ENCODE measurements at places on chromosomes 3 and 15. TPM values are rescaled to one million over a fixed set of nuclear protein-coding genes. Genes with fewer than 3 reads are reported as not detected.

CLN6 gene
- total RNA-seq, result 8.9 TPM

DNA sequence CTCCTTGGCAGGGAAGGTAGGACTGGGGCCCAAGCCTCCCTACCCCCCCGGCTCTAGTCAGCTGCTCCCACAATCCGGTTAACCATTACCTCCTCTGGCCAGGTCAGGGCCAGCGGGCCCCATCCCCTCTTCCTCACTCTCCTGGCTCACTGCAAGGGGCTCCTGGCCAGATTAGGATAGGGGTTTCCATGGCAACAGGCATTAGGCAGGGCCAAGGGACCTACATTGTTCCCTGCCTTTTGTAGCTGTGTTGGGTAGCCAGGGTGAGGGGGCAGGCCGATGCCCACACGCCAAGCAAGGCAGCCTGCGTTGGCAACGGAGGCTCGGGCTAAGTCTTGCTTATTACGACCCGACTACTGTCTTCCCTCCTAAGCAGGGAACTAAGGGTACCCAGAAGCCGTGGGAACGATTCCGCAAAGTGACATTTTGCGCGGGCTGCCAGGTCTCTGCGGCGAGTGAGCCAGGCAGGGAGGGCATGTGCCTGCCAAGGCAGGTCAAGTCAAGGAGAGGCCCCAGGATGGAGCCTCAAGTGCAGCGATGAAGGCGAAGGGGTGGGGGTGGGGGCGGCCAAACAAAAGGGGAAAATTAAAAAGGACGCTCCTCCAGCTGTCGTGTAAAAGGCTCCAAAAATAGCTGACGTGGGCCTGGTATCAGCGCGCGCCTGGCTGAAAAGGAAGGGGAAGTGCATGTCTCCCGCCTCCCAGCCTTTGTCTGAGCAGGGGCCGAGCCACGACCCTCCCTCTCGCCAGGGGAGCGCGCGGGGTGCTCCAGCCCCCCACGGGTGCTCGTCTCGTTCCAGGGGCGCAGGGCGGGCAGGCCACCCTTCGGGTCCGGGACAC, 919 bp downstream of the IDH2 start:
- DNase-seq, result peak; percentile 19

SAMMSON gene
- not detected for total RNA-seq

DNA sequence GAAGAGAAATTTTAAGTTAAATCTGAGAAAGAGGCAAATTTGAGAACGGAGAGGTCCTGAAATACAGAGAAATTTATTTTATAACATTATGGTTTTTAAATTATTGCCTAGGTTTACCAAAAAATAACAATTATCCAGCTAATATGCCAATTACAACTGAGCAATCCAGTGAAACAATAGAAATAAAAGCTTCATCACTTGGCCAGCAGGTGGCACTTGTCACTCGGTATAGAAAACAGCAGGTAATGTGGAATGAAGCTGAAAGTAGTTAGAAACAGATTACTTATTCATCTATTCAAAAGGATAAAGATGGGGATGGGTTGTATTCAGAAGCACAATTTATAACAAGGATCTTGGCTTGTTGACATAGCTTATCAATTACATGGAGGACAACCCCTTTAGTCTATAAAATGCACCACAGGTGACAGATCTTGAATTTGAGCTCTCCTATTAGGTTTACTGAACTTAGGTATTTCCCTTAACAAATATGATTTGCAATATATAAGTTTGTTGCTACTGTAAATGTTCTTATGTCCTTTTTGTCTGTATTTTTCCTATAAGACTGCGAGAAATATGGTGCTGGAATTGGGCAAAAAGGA, 70.1 kb upstream of the GUCA1C start:
- peak; percentile 60 for DNase-seq

DNA sequence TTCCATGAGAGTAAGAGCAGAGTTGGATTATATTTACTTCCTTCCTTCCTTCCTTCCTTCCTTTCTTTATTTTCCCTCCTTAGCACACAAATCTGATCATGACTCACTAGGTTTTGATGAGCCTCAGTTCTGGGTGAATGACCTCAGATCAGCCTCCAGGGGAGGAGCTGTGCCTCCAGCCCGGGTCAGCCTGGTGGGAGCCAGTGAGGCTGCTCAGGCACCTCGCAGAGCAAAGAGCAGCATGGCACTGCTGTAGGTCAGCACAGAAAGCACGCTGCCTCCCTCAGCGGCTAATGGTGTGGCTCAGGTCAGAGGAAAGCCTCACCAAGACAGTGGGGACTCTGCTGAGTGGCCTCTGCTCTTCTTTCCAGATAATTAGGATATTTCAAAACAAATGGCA, 108.5 kb downstream of the SYNPR start:
- no peak for DNase-seq

GRCh38 chr3:4376499-4376898, 73.3 kb downstream of the SETMAR start:
- peak; percentile 9 for DNase-seq

- DNase-seq, result no peak
These were observed 343.0 kb upstream of the PLSCR5 start for GRCh38 chr3:146948186-146948585.

- no peak for DNase-seq
These were observed 17.3 kb upstream of the SLC28A2 start for GRCh38 chr15:45234562-45235235.

DNA sequence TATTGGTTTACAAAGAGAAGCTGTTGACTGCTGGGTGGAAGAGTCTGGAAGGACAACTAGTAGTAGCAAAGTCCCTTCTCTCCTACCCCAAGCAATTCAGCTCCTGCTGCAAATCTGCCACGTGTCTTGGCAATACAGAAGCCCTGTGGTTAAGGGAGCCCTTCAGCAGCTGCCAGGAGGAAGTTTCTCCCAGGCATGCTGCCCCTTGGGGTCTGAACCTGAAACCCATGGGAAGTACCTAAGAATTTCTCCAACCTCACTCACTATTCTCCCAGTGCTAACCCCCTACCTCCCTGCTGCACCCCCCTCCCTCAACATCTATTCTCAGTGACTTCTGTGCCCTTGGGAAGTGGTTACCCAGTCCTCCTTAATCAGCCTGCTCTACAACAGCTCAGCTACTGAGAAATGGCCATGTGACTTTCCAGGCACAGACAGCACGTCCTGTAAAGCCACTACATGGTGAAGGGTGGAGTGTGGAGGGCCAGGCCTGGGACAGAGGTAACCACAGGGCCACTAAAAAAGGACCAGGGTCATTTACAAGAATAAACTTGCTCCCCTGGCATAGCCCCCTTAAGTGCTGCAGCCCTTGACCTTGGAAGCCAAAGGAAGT, 316.6 kb downstream of the NTRK3 start:
- DNase-seq, result no peak

DNA sequence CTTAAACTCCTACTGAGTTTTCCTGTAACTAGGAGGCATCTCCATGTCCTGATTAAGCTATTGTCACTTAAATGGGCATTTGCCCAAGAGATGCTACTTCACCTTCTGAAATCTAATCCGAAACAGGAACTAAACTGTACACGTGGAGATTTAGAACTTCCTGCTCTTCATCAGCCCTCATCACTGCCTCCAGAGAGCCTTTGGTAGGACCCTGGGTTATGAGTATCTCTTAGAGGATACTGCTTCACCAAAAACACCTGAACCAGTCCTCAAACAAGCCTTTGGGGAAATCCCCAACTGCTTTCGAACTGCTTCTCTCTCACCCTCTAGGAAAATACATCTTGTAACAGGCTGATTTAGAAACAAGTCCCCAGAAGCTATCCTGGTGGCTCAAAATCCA, 320.3 kb downstream of the GAP43 start:
- DNase-seq, result no peak

- DNase-seq, result peak; percentile 3
These were observed 171.0 kb upstream of the NECTIN3 start for GRCh38 chr3:110900576-110900975.

DNA sequence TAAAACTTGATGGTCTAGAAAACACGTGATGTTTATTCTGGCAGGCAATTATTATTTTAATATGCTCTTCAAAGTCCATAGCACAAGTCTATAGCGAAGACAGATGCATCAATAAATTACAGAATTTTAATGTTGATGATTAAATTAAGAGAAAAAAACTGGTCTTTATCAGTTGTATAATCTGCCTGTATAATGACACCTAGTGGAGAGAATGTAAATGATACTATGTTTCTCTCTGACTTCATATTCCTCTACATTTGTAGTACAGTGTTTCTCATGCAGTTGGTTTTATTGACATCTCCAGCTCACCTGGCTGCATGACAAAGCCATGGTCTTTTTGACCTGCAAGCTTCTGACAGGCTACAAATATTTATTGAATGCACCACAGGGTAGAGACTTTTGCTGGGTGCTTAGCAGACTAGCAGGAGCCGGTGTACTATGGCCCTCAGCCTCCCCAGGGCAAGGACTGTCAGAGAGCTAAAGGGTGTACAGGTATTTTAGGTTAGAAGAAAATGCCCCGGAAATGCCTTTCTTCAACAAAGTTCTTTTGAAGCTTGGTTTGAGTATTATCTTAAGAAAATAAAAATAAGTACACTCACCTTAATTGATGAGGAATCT, 289.9 kb downstream of the GAP43 start:
- peak; percentile 7 for DNase-seq

ACP3 gene
- 0.63 TPM for total RNA-seq

DNA sequence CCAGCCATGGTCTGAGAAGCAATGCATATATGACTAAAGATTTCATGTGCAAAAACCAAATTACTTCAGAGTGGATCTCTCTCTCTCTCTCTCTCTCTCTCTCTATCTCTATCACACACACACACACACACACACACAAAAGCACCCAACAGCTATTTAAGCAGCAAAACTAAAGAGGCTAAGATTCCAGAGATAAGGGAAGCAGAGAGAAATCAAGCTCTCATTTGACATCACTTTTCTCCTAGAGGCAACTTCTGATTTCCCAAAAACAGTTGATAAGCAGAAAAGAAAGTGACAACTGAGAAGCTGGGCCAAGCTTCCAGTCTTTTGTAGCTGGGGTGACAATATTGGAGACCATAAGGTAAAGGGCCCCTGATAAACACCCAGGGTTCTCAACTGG, 526.0 kb upstream of the NR2F2 start:
- no peak for DNase-seq

- DNase-seq, result no peak
These were observed 57.7 kb downstream of the MESD start for GRCh38 chr15:80931721-80932512.

PIERCE2 gene
- total RNA-seq, result 6.6 TPM

- DNase-seq, result peak; percentile 87
These were observed 146.3 kb downstream of the ALCAM start for GRCh38 chr3:105513042-105513441.

GCSAM gene
- total RNA-seq, result not detected

PLIN1 gene
- total RNA-seq, result 0.41 TPM

DNA sequence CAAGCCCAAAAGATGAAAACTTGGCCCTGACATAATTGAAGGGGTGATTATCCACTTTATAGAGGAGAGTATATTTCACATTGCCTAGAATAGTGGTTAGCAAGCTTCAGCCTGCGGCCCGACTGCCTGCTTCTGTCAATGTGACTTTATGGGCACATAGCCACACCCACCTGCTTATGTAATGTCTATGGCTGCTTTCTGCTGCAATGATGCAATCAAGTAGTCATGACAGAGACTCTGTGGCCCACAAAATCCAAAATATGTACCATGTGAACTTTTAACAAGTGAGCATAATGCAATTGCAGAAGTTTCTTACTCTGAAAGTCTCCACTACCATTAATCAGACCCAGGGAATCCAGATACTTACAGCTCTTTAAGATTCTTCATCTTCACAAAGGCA, 103.1 kb downstream of the LRIG1 start:
- peak; percentile 67 for DNase-seq

- DNase-seq, result no peak
These were observed 282.6 kb downstream of the VPS13C start for GRCh38 chr15:61777689-61778088.

GRCh38 chr3:178457511-178457910, 78.7 kb upstream of the KCNMB2 start:
- DNase-seq, result no peak

DNA sequence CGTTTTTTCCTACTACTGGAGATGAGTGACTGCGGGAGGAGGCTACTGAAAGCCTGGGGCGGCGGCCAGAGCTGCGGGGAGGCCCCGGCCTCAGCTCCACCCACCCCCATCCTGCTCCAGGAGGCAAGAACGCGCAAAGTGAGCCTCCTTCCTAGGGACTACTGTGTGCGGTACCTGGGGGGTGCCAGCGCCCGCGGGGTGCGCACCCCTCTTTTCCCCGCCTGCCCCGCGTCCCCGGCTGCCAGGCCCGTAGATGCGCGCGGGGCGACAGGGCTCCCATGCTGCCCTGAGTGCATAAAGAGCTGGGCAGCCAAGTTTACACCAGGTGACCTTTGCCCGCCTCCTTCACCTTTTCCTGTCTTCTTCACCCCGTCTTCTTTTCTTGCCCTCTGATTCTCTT, 2.5 kb upstream of the USF3 start:
- DNase-seq, result no peak

GRCh38 chr3:13715167-13715954, 164.5 kb downstream of the WNT7A start:
- no peak for DNase-seq

DNA sequence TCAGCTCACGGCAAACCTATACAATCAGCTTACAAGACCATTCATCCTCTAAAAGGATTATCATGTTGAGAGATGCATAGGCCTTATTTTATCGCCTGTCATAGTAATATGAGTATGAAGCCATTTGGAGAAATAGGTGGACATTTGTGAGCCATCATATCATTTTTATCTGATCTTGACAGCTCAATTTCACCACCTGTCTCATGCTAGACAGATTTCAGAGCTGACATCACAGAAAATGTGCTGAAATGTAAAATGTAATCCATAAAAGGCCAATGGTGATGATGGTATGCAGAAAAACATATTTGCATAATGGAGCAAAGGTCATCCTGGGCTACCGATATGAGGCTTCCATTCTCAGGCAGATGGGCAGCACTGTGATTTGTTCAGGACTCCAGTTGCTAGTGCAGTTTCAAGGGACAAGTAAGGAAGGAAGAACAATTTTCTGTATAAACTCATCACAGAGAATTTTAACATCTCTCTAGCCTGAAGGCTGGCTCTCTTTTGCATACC, 221.5 kb downstream of the ULK4 start:
- DNase-seq, result no peak

GRCh38 chr15:26623071-26623470, 149.8 kb downstream of the GABRB3 start:
- no peak for DNase-seq

ZNF385D gene
- total RNA-seq, result 11.5 TPM

DNA sequence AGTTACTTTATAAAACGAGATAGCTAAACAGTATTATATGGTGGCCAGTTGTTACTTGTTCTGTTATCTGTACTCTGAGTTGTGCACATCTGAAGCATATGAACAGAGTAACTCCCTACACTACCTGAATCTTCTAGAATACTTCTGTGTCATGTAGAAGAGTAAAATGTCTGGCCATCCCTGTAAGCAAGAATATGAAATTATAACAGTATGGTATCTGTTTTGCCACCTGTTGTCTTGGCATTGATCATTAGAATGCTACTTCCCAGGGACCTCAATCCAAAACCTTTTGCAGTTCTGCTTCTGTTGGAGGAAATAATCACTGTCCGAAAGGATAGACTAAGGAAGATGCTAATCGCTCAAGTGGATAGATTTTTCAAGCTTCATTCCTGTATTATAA, 1.9 kb downstream of the TEX9 start:
- DNase-seq, result no peak

CLSTN2 gene
- total RNA-seq, result 3.2 TPM
